Frontal cortex (tissue), 4 donors: ENCODE measurements at places on chromosomes 7 and 10. TPM values are rescaled to one million over a fixed set of nuclear protein-coding genes. Genes with fewer than 3 reads are reported as not detected.

DNA sequence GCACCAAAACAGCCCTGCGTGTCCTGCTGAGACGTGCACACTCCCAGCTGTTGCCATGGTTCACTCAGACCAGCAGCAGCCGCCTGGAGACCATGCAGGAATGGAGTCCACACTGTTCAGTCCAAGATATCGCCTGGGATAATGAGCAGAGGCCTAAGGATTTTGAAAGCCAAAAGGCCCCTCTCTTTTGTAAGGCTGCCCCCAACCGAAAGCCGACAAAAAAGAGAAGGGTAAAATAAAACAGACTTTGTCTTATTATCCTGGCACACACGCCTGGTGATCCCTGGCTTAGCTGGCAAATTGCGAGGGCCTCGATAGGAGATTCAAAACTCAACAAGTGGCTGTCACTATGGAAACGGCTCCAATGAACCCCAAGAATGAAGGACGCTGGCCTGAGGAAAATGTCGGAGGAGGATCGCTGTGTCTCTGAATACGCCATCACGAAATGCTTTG is 263.6 kb downstream of the SKIDA1 start:
- no peak for DNase-seq

DNA sequence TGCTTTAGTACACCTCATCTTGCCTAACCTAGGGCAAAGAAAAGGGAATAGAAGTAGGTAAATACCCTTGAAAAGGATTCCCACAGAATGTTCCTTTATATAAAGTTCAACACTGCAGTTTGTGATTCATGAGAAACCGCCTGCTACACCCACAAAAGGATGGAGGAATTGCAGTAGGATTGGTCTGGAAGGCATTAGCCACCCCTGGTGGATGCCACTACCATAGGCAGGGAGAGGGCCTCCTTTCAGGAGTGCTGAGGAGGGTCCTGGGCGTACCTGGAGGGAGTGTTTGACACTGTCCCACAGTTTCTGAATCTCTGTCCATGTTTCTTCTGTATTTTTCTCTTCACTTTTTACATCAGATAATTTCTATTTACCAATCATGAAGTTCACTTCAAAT is 221.8 kb upstream of the TMEM72 start:
- DNase-seq: no peak

DNA sequence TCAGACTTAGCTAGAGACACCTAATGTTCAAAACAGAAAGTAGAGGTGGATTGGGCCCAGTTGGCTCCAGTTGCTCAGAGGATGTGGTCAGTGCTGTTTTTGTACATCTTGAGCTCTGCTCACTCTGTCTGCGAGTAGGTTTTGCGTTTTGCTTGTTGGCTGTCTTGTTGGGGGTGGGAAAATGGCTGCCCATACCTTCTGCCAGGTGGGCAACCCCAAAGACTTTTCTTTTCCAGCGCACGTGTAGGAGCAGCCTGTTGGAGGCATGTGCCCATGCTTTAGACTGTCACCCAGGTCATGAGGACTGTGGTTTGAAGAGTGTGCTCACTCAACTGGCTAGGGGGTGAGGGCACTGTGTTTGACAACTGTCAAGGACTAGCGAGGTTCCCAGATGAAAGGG is 73.9 kb downstream of the KAT6B start:
- no peak for DNase-seq

- no peak for DNase-seq
Observed at GRCh38 chr7:100811480-100811879, 15.8 kb downstream of the EPHB4 start.

- DNase-seq: no peak
Observed at GRCh38 chr10:43904301-43904700, 255.6 kb upstream of the ZNF32 start.

DNA sequence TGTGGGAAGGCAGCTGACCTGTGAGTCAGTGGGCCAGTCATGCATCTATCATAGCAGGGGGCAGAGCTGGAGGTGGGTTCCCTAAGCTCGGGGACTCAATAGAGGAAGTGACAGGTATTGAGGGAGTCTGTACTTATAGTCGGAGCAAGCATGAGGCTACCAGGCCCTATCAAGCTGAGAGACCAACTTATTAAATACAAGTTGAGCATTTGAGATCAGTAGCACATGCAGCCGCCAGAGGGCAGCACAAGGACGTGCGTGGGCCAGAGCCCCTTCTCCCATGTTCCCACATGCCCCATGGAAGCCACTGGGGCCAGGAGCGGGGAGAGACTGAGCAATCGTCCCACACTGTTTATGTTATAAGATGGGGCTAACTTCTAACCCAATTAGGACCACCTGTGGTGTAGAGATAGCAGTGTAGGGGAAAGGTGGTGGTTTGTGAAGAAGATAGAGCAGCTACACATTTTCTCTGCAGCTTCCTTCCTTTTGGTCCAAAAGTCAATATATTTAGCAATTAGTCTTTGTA is 13.0 kb upstream of the STK31 start:
- DNase-seq: no peak

DNA sequence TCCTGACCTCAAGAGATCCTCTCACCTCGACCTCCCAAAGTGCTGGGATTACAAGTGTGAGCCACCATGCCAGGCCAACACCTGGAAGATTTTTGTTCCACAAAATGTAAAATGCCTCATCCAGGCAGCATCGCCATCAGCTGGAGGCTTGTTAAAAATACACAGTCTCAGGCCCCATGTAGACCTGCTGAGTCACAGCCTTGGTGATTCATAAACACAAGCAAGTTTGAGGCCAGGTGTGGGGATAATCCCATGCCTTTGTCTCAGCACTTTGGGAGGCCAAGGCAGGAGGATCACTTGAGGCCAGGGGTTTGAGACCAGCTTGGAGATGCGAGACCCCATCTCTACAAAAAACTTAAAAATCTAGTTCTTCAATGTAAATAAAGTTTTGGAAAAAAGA is 49.1 kb upstream of the FOXK1 start:
- DNase-seq: no peak

DNA sequence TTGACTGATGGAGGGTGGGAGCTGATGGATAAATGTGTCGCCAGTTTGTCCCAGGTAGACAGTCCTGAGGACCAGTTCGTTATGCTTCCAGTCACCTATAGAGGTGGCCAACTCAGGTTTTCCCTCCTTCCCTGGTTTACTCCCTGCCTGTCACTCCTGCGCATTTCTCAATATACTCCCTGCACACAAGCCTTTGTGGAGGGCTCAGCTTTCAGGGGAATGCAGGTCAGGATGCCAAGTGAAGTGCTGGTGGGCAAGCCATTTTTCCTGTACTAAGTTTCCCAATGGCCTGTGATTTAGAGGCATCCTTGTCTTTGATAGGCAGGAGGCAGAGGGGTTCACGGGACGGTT is 473.5 kb upstream of the ZMIZ1 start:
- no peak for DNase-seq

GRCh38 chr7:139829025-139829774 is at the start of gene TBXAS1:
TBXAS1 (plus strand) TSS chr7:139829264; CDS start chr7:139829391, 127 bp downstream.
- DNase-seq: no peak

GRCh38 chr10:14126697-14127440 is 203.9 kb downstream of the FRMD4A start:
- DNase-seq: no peak

GRCh38 chr10:26365681-26366358 is 72.3 kb upstream of the APBB1IP start:
- no peak for DNase-seq

DNA sequence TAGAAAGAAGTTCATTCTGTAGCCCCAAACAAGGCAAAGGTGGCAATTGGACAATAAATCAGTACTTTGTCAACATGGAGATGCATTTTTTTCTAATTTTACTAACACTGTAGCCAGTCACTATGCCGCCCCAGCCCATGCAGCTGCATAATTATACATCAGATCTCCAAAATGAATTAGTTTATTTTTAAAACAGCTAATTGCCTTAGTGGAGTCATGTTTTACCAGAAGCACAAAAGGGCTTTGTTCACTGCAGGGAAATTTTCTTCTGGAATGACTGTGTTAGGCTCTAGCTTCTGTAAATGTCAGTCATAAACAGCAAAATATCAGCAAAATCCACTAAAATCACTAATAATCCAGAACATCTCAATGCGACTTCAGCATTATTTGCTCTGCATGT is 20.1 kb upstream of the HDAC9 start:
- no peak for DNase-seq

DNA sequence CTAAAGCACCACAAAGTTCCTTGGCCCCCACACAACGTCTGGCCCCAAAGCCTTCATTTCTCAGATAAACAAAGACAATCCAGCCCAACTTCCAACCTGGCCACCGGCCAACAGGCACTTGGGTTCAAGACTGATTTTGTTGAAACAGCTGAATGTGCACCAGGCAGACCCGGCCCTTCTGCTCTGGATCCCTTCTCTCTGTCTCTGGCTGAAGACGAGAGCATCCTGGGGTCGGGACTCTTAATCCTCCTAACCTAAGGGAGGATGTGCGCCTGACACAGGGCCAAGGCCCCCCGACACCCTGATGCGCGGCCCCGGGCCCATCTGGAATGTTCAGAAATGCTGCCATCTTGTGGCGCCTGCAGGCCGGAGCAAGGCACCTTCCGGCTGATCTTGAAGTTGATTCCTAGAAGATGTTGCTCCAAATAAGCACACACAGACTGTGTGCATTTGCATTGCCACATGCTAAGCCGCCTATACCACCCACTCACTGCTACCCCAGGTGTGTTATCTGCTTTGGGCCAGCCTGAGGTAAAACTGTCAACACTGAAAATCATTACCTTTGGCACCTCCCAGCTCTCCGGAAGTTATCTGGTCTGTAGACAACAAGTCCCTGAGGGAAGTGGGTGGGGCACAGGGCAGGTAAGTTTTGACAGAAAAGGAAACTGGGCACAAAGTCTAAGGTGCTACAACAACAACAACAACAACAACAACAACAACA is 98.4 kb upstream of the HABP2 start:
- no peak for DNase-seq

- DNase-seq: no peak
Observed at GRCh38 chr10:62433181-62433692, 59.1 kb downstream of the ZNF365 start.

- DNase-seq: peak; percentile 87
Observed at GRCh38 chr7:140640727-140641523, at the start of gene DENND2A. DENND2A (minus strand) TSS chr7:140640813; CDS start chr7:140602397, 38,416 bp downstream.

- no peak for DNase-seq
Observed at GRCh38 chr10:51300617-51301304, 226.5 kb downstream of the PRKG1 start.

GRCh38 chr7:116683786-116684185 is 11.8 kb downstream of the MET start:
- DNase-seq: no peak

DNA sequence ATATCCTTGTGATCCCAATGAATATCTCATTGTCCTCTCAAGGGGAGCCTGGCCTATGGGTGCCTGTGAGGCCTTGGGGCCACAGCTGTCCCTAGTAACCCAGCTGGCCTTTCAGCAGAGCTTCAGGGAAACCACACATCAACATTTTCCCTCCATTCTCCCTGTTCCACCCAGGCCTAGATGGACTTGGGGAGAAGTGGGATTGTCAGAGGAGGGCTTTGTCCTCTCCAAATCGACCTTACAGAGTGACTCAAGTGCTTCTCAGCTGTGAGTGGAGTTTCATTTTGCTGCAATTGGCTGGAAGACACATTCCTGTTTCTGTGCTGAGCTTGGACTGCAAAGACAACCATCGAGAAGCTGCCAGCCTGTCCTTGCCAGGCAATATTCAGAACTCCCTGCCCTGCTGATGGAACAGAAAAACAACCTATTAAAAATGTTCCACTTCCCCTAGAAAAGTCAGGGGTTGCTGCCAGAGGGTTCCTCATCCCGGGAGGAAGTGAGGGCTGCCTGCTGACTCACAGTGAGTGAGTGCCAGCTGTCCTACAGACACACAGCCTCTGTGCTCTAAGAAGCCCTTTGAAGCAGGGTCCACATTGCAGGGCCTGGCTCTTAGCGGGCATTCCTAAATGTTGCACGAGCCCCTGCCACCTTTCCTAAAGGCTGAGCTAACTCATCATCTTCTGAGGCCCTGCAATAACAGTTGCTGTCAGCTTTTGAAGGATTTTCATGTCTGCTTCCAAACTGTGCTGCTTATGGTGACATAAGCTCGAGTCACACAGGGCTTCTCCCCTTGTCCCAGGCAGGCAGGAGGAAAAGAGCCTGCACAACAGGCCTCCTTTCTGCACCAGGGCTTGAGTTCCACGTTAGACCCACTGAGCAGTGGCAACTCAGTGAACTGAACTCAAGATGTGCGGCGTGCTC is 20.5 kb downstream of the STRA8 start:
- peak; percentile 58 for DNase-seq

- peak; percentile 54 for DNase-seq
Observed at GRCh38 chr7:30412782-30413504, 65.6 kb downstream of the NOD1 start.

DNA sequence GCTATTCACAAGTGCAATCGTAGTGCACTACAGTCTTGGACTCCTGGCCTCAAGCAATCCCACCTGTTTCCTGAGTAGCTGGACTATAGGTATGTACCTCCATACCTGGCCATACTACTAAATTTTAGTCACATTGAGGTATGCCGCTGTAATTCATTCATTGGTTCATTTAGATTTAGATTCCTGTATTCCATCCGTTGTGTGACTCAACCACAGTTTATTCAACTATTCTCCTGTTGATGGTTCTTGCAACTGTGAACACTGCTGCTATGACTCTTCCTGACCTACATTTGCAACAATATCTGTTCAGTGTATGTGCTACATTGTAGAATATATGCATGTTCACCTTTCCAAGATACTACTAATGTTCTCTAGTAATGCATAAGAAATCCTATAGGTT is 8.0 kb upstream of the ZCCHC24 start:
- DNase-seq: no peak

GRCh38 chr10:102752266-102752930 is 8.7 kb downstream of the WBP1L start:
- DNase-seq: no peak

DNA sequence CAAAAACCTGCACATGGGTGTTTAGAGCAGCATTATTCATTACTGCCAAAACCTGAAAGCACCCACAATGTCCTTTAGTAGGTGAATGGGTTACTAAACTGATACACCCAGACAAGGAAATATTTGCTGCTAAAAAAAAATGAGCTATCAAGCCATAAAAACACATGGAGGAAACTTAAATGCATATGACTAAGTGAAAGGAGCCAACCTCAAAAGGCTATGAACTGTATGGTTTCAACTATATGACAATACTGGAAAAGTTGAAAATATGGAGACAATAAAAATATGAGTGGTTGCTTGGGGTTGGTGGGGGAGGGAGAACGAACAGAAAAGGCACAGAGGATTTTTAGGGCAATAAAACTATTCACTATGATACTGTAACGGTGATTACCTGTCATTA is 291.0 kb downstream of the TNS3 start:
- no peak for DNase-seq

DNA sequence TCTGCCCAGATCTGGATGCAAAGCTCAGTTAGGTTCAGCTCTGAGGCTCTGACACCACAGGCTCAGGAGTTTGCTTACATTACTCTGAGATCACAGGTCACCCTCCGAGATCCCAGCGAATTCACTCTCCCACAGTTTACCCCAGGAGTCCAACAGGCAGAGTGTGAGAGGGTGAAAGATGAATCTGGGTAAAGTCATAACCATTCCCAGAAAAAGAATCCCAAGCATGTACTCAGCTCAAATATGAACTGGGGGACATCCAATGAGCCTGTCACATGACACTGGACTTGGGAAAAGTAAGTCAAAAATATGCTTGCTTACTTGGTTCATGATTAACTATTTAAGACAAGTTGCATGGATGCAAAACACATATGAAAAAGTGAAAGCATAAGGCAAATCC is 110.3 kb upstream of the ARID5B start:
- no peak for DNase-seq

DOCK1 gene
- total RNA-seq: 14.3 TPM

AGAP9 gene
- 1.2 TPM for total RNA-seq

GOLGA7B gene
- 17.9 TPM for total RNA-seq

TUBAL3 gene
- total RNA-seq: not detected

PIP gene
- total RNA-seq: not detected

ANKRD1 gene
- total RNA-seq: not detected

WIPF3 gene
- total RNA-seq: 4.1 TPM

PCLO gene
- total RNA-seq: 41.2 TPM
